ENCODE measurements at places on chromosomes 3 and 15.

DNA sequence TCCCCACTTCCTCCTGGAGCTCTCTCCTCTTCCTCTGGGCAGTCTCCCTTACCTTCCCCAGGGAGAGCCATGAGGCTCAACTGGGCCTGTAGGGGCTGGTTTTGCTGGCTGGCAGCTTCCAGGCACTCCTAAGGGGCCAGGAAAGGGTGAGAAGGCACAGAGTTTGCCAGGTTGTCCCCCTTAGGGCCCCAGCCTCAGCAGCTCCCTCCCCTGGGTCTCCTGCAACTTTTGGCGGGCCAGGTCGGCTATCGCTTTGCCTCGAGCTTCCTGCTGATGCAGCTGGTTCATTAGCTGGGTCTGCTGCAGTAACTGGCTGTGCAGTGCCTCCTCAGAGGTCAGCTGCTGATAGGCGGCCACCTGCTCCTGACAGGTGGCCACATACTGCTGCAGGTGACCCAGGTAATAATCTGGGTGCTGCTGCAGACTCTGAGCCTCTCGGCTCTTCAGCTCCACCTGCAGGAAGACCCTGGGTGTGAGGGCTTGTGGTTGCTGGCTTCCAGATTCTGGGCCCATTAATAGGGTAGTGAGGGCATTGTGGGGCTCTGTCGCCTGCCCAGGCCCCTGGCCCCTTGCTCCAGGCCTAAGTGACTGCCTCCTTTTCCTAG, 29.7 kb upstream of the OR4F6 start:
- DNase-seq = no peak

GRCh38 chr3:78830470-78830869, 937.3 kb downstream of the ROBO1 start:
- DNase-seq = no peak

GRCh38 chr3:140521751-140522445, 156.0 kb upstream of the TRIM42 start:
- DNase-seq = no peak

GRCh38 chr15:69055251-69055650, 40.8 kb downstream of the NOX5 start:
- DNase-seq = no peak

DNA sequence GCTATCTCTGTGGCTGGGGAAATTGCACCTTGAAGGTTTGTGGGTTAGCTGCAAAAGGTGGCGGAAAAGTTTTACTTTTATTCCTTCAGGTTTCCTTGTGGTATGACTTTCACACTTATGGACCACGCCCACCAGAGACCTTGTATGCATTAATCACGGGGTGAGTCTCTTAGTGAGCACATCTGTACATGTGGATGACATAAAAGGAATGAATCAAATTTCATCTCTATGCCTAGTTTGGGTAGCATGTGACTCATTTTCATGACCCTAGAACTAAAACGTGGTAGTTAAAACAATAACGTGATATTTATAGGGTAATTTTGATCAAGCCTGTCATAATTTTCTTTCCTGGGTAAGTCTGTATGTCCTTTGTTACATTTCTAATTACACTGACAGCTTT, 141.7 kb downstream of the PDCD6IP start:
- DNase-seq = peak; percentile 24

DNA sequence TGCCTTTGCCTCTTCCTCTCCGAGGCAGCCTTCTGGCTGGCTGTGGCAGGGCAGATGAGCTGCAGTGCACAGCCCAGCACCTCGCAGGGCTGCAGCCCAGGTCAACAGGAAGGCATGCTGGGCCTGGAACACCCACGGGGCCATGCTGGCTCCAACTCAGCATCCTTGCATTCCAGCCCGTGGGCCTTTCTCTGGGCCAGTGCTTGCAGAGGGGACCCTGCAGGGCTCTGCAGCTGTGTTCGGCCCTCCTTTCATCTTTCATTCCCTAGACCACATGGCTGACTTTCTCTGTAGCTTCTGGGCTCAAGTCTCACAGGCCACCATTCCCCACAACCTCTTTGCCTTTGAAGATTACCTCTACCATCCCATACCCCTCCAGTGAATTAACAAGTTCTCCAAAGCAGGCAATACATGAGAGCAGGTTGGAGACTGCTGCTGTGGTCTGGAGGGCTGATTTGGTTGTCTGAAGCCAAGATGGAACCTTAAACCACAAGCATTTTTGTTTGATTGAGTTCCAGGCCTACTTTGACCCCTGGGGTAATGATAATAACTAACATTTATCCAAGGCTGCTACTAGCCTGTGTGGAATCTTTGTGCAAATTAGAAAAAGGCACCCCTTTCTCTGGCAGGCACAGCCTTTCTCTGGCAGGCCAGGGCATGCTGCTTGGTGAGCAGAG, 5.9 kb downstream of the FAM131A start:
- DNase-seq = no peak

GRCh38 chr3:129448186-129448895, 8.3 kb downstream of the IFT122 start:
- no peak for DNase-seq

DNA sequence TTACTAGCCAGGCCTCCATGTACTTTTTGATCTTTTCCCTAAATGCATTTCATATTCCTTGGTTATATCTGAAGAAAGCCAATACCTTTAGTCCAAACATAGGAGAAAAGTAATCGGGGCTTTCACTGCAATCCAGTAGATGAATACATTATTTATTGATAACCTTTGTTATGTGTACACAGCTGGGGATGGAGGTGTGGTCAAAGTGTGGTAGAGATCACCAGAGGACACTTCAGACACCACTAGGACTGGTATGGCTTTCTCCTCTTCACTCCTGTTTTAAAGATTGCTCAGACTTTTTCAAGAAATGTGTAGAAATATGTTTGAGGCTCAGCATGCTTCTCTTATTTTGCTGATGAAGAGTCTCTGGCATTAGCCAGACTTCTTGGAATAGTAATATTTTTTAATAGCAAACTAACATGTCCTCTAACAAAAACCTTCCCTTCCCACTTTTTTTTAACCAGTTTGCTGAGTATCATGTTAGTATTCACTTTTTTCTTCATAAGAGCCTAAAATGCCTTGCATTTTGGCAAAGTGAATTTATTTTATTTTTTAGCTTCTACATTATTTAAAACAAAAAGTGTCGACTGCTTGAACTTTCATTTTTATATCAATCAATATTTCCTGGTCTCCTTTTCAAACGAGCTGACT, 65.6 kb upstream of the MBNL1 start:
- DNase-seq = no peak

DNA sequence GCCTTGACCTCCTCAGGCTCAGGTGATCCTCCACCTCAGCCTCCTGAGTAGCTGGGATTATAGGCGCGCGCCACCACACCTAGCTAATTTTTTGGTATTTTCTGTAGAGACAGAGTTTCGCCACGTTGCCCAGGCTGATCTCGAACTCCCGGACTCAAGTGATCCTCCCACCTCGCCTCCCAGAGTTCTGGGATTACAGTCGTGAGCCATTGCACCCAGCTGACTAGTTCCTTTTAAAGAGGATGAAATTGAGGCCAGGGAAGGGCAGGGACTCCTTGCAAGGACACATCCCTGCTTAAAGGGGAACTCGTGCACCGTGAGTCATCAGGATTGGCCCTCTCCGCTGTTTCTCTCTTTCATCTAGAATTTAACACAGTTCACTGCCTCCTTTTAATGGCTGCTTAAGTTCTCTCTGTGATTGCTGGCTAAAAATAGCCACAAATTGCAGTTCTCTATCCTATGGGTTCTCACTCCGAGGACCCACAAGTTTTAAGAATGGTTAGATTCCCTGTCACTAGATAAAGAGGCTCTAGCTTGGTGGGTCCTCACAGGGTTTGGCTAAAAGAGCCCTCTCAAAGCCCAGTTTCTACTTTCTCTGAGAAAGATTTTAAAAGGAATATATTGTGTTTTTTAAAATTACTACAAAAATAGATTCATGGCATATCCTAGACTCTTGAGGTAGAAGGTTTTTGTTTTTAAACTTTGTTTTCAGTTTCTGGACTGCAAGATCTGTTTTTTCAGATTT, 1.4 kb downstream of the CRTAP start:
- peak; percentile 80 for DNase-seq

- no peak for DNase-seq
Observed at GRCh38 chr3:54045061-54045815, 77.1 kb upstream of the CACNA2D3 start.

DNA sequence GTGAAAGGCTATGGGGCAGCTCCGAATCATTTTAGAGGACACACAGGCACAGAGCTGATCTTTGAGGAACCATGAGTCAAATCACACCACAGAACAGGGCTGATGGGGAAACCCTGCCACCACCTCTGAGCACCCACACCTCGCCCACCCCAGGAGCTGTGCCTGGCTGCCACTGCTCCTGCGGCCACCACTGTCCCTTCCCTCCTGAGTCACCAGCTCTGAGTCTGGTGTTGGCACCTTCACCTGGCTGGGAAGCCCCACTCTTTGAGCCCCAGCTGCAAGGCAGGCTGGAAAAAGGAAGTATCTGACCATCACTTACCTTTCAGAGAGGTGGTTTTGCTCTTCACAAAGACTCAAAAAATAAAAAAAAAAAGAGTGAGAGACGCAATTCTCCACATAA, 63.6 kb upstream of the MEF2A start:
- DNase-seq = no peak

DNA sequence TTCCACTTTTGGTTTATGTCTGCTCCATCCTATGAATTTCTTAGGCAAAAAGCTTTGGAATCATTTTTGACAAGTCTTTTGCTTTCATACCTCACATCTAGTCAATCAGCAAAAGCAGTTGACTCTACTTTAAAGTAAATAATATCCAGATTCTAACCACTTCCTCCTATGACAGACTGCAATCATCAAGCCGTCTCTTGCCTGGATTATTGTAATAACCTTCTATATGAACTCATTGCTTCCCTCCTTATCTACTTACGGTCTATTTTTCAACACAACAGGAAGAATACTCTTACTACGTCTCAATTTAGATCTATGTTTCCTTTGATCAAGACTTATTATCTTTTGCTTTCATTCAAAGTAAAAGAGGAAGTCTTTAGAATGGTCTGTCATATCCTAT, 20.7 kb downstream of the CLDN1 start:
- DNase-seq = no peak

DNA sequence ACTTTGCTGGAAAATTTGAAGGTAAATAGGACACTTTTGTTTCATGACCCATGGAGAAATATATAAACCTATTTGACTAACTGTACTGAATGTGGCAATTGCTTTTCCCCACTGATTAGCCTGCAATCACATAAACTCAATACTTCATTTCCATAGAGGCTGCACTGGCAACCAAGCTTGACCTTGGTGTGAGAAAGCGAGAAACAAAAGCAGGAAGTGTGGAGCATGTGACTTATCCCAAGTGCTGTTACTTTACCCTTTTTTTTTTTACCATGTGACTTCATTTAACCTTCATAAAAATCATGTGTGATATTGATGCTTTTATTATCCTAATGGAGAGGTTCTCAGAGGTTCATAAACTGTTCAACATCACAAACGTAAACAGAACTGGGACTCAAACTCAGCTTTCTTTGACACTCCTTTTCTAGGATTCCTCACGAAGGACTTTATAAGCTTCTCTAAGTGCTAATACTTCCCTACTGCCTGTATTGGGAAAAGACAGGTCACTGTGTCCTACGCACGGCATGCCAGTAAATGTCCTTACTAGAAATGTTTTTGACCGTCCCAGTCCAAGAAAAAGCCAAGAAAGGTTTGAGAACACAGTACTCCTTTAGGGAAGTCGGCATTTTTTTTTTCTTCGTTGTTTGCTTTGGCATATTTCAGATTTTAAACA, 34.9 kb upstream of the ZNF385D start:
- no peak for DNase-seq

GRCh38 chr15:59174151-59174834, 32.4 kb upstream of the LDHAL6B start:
- DNase-seq = peak; percentile 36

DNA sequence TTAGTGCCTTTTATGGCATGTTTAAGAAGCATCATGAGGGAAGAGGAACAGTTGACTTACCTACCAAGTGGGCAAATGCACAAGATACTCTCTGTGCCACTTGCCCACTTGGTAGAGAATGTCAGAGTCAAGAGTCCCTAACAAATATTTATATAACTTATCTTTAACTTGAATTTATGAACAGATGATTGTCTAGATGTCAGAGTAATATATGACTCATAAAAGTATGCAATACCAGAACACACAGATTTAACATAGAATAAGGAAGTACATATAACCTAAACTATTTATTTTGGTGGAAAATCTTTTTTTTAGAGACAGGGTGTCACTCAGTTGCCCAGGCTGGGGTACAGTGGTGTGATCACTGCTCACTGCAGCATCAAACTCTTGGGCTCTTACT, 130.0 kb upstream of the NANOGP8 start:
- no peak for DNase-seq

DNA sequence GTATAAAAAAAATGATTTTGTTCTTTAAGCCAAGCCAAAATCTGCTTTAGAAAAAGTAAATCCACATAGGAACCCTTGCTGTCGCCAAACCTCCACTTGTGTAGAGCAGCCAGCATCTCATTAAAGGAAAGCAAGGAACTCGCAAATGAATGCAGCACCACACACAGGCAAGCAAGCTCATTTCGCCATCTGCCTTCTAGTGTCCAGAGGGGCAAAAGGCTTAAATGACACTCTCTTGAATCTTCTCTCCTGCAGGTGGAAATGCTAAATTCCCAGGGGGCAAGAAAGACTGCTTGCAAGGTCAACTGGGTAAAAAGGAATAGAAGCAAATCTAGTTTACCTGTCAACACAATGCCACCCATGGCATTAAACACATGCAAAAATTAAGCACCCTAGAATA, 2.4 kb downstream of the MB21D2 start:
- peak; percentile 53 for DNase-seq

- DNase-seq = no peak
Observed at GRCh38 chr3:192220915-192221314, 506.4 kb downstream of the FGF12 start.

- no peak for DNase-seq
Observed at GRCh38 chr3:31106912-31107311, 212.5 kb upstream of the GADL1 start.

GRCh38 chr3:138472141-138472825, 37.9 kb downstream of the ESYT3 start:
- no peak for DNase-seq

DNA sequence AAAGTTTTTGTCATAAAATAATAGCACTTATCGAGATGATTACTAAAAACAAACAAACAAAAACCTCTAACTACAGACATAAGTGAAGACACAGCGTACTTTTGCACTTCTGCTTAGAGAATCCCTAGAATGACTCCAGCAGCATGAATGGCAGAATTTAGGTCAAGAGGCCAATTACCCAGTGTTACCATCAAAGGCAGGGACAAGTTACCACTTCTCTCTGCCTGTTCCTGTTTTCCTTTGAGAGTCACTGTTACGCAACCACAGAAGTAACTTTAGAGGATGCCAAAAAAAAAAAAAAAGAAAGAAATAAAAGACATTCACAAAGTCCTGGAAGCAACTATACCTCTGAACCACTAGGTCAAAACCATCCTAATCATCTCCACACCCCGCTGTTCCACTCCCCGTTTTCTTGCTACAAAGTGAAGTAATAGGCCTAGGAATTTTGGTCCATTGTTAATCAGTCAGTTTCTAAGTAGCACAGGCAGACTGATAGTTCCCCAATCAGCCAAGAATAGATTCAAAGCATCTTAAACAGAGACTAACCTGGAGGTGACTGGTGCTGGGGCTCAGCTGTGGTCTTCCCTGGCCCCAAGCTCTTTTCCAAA, 41.9 kb downstream of the FMN1 start:
- DNase-seq = no peak

- no peak for DNase-seq
Observed at GRCh38 chr3:188227442-188227841, 73.5 kb downstream of the LPP start.

GRCh38 chr15:68154923-68155559, 50.1 kb downstream of the CALML4 start:
- DNase-seq = peak; percentile 40

- peak; percentile 92 for DNase-seq
Observed at GRCh38 chr3:66609660-66610561, 109.1 kb upstream of the LRIG1 start.

Data from brain microvascular endothelial cell (primary cell).